ENCODE measurements at places on chromosomes 6 and 20.

DNA sequence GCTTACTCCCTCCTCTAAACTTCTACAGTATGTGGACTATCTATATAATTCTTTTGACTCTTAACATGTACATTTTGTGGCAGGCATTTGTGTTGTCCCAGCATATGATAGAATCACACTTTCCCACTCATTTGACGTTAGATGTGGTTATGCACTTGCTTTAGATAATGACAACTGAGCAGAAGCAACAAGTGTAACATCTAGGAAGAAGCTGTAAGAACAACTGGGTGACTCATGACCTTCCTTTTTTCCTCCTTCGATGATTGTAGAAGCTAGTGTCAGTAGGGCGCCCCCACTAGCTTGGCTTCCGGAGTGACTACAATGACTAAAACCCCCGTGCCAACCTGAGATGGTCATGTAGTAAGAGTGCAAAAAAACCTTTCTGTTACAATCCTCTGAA lies 74.6 kb upstream of the CEP85L start:
- DNase-seq: peak; percentile 59

GRCh38 chr6:19432966-19433498 lies 404.1 kb upstream of the ID4 start:
- no peak for DNase-seq

DNA sequence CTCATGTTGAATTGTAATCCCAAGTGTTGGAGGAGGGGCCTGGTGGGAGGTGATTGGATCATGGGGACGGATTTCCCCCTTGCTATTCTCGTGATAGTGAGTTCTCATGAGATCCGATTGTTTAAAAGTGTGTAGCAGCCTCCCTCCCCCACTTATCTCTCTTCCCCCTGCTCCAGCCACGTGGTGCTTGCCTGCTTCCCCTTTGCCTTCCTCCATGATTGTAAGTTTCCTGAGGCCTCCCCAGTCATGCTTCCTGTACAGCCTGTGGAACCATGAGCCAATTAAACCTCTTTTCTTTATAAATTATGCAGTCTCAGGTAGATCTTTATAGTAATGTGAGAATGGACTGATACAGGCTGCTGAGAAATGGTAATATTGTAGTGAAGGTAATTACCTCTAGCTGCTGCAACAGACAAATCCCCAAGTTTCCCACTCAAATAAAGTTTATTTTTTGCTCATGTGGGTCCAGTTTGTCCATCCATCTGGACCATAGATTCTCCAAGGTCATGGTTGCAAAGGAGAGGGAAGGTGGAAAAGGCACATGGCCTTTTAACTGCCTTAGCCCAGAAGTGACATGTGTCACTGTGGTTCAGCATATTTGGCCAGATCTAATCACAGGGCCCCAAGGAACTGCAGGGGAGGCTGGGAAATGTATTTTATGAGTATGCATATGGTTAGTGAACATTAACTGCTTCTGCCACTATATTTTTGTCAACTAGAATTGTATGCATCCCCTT lies 89.2 kb downstream of the TRMT11 start:
- no peak for DNase-seq

GRCh38 chr6:143614235-143614634 lies 63.5 kb upstream of the PHACTR2 start:
- no peak for DNase-seq

DNA sequence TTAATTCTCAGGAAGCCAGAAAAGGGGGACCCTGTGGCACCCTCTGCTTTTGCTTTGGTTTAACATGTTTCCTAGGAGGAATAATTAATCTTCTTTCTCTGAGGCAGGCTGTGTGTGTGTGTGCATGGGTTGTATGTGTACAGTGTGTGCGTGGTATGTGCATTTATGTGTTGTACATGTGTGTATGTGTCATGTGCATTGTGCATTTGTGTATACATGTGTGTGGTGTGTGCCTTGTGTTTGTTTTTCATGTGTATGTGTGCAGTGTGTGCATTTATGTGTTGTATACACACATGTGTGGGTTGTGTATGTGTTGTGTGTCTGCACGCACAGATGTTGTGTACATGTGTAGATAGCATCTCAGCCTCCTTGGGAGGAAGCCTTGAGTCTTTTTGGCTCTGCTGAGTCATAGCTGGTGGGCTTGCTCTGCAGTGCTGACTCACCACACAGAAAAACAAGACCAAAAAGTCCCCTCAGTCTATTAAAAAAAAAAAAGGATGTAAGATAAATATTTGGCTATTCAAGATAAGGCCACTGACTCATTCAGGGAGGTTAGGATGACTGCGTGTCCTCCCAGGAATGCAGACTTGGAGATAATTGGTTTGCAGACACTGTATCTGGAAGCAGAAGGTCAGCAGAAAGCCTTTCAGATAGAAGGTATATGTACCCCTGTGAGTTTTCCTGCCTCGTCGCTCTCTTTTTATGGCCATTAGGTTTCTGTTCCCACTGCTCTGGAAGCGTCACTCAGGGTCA lies 58.6 kb downstream of the SYNJ2 start:
- DNase-seq: no peak

- no peak for DNase-seq
Observed at GRCh38 chr20:23187751-23188150, 101.6 kb upstream of the CD93 start.

- DNase-seq: no peak
Observed at GRCh38 chr6:101294051-101294638, 99.4 kb upstream of the GRIK2 start.

DNA sequence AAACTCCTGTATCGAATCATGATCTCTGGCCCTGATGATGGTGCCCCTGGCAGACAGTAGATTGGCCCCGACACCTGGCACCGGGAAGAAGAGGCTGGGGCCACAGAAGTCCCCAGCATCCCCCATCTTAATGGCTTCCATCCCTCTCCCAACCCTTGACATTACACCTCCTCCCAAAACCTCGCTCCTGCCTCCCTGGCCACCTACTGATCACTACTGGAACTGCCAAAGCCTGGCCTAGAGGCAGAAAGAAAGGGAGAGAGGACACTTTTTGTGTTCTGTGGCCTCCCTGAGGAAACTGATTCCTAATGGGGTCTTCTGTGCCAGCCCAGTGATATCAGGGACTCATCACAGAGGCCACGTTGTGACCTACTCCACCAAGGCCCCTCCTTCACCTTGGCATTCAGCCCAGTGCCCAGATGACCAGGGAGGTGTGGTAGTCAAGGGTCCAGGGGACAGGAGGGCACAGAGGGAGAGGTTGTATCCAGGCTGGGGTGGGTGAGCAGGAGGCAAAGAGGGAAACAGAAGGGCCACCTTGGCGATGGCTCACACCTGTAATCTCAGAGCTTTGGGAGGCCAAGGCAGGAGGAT lies 6.1 kb downstream of the C20orf173 start:
- no peak for DNase-seq

- DNase-seq: peak; percentile 37
Observed at GRCh38 chr20:15708984-15709598, 864.2 kb downstream of the KIF16B start.

DNA sequence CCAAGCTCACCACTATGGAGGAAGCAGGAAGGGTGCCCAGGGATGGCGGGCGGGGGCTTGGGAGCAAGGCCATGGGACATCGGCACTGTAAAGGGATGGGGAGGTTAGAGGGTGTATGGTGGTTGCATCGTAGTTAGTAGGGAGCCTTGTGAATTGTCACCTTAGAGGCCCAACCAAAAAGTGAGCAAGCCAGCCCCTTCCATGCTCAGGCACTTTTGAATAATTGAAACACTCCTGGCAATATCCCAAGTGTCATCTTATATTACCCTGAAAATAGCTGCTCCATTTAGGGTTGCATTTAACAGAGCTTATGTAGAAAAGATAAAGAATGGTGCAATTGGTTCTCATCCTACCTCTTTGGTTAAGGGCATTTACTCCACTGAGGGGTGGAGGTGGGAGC lies 169.2 kb downstream of the SAMD5 start:
- no peak for DNase-seq

- DNase-seq: no peak
Observed at GRCh38 chr6:4668271-4669179, 107.7 kb upstream of the CDYL start.

DNA sequence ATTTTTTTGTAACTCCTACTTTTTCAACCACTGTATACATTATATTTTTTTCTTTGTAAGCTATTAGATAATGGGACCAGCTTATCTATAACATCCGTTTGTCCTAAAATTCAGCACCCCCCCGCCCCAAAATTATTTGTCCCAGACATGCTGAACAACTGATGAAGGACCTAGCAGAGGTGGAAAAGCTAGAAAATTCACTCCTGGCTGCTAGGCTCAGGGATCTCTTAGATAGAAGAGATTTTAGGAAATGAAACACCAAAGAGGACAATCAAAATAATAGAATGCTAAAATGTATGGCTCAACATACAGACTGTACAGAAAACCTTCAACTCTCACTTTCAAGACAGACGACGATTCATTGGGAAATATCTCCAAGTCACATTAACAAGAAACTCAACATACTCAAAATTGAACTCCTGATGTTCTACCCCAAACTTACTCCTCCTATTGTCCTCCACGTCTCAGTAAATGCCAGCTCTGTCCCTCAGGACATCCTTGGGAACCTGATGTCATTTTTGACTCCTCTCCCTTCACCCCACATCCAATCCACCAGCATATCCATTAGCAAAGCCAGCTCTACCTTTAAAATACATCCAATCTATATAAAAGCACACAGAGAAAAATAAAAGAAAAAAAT lies 4.7 kb downstream of the SOD2 start:
- no peak for DNase-seq

DNA sequence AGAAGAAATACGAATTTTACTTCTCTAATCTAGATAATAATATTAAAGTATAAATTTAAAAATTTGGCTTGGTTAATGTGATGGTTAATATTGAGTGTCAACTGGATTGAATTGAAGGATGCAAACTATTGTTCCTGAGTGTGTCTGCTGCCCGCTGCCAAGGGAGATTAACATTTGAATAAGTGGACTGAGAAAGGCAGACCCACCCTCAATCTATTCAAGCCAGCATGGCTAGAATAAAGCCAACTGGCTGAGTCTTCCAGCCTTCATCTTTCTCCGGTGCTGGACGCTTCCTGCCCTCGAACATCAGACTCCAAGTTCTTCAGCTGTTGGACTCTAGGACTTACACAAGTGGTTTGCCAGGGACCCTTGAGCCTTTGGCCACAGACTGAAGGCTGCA lies 152.7 kb downstream of the TBXT start:
- no peak for DNase-seq

GRCh38 chr6:55954436-55954835 lies 79.0 kb upstream of the BMP5 start:
- DNase-seq: no peak

DNA sequence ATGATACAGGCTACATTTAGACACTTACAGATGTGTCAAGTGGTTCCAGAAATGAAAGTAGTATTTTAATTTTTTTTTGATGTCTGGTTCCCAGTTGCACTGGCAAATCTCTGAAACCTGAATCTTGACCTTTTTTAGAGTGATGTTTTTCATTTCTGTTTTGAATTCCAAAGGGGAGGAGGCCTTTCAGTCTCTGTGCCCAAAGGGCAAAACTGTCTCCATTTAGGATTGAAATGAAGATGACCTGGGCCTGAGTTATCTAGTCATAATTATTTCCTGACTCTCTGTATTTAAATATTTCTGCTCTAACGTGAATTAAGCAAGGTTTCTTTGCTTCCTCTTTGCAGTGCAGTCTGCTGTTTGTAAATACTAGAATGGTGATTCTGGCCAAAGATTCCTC lies 252.9 kb upstream of the ZFP64 start:
- DNase-seq: no peak

GRCh38 chr20:41052742-41053419 lies 24.3 kb downstream of the TOP1 start:
- DNase-seq: no peak

DNA sequence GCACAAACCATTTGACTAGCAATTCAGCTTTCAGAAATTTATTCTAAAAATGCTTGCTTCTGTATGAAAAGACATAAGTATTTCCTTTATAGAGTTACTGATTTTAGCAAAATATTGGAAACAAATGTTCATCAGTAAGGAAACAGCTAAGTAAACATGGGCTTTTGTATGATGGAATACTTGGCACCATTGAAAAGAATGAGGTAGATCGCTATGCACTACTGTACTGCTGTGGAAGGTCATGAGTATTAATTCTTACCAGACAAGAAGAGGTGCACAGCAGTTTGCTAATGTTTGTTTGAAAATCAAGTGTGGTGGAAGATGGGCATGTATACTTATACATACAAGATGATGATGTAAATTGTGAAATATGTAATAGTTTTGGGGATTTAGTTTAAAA lies 73.0 kb downstream of the FARS2 start:
- DNase-seq: no peak

DNA sequence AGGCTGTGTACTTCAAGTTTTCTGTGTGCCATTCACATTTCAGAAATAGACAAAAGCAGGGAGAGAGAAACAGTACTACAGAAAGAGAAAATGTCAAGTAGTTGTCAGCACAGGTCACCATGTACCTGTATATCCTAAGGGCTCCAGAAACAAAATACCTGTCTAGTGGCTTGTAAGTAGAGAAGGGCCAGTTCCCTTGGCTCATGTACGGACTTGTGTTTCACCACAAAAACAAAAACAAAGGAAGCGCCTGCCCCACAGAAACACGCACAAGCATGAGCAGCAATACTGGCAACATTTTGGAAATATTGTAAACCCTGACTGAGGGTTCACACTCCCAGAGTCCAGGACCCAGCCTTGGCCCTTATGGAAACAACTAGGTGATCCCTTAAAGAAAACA lies 44.3 kb downstream of the CNKSR3 start:
- DNase-seq: no peak

GRCh38 chr20:53260168-53260567 lies 288.0 kb downstream of the TSHZ2 start:
- DNase-seq: no peak

DNA sequence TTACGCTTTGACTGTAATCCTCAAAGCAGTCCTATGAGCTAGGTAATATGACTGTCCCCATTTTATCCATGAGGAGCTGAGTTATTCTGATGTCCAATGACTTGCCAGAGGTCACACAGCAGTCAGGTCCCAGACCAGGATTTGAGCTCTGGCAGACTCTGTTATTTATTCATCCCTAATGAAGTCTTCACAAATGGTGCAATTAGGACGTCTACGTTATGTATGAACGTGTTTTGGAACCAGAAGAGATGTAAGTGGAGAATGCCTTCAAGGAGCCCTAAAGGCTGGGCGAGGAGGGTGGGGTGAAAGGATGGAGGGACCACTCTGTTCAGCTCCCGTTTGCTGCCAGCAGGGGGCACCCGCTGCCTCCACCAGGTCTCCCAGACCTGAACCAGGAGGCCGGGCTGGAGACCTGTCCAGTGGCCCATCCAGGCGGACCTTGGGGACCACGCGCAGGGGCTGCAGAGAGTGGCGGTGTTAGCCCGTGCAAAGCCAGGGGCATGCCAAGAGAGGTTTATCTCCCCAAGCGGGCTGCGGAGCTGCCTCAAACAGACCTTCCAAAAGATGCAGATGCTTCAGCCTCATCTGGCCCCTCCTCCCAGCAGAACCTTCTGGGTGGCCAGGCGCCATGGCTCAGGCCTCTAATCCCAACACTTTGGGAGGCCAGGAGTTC lies 15.2 kb upstream of the ZNF335 start:
- DNase-seq: peak; percentile 53

DNA sequence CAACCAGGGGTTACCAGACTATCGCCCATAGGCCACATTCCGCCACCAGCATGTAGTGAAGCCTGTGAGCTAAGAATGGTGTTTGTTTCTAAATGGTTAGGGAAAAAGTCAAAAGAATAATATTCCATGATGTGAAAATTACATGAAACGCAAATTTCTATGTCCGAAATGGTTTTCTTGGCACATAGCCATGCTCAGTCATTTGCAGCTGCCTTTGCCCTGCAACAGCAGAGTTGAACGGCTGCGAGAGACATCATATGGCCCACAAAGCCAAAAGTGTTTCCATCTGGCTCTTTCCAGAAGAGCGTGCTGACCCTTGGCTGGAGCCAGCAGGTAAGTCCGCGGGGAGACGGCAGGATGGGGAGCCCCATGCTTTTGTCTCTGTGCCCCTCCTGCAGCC lies 60.7 kb downstream of the FAM120B start:
- DNase-seq: no peak

GRCh38 chr6:28940858-28941683 lies 17.3 kb upstream of the TRIM27 start:
- DNase-seq: peak; percentile 91

Measured in stimulated activated CD4-positive, alpha-beta T cell treated with anti-CD3 and anti-CD28 coated beads, Interleukin-12 subunit alpha, Interleukin-12 subunit beta, amount 100 ng/mL, for 48 hours (primary cell).